ENCODE measurements at places on chromosomes 7 and 10.

DNA sequence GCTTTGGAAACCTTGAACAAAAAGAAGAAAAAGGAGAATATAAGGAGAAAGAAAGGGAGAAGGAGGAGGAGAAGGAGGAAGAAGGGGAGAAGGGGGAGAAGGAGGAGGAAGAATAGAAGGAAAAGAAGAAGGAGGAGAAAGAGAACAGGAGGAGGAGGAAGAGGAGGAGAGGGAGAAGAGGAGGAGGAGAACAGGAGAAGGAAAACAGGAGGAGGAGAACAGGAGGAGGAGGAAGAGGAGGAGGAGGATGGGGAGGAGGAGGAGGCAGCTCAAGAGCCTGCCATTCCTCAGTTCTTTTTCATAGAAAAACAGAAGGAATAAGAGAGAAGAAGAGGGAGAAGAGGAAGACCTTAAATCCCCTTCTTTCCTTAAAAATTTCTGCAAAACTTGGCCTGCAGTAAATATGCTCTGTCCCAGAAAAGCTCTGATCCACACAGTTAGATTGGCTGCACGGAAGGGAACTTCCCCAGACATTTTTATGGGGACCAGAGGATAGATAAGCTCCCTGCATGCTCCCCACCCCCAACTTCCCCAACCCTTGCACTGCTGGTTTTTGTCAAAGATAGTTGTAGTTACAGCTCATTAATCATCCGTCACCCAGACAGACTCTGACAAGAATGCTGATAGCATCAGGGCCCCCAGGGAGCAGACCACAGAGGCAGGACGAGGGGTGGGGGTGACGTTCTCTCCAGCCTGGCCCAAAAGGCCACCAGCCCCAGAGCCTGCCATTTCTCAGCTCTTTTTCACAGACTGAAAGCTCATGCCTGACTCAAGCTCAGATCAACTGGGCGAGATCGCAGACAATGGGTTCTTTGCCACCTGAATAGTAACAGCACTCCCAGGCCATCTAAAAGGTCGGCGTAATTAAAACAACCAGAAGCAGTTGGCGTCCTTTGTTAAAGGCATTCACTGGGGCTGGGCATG, 34.5 kb upstream of the LYZL1 start:
- no peak for DNase-seq

DNA sequence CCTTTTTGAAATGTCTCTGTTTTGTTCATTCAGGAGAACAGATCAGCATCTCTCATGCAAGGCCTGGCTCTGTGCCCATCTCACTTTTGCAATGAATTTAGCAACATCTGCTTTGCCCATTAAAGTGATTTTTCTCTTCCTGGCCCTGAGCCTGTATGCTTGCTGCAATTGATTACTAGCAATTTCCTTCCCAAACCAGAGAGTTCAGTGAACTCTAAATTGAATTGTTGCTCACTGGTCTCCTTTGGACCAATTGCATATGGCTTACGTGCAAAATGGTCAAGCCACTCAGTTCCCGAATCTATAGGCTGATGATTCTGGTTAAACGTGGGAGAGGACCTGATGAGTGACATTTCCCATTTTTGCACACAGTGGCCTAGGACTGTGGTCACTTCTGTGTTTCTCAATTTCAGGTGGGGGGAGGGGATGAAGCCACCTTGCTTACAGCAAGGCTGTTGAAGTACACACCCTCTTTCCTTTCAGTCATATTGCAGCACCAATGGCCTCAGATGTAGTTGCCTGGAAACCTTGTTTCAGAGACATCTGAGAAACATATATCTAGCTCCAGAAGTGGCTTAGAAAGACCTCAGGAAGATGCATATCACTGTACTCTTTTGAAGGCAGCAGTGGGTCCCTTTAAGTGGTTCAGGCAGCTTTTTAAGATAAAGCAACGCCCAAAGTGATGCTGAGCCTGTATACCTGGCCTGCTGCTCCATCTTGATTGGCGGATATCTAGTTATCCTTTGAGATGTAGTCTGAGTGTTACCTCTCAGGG, 201.4 kb downstream of the PTEN start:
- peak; percentile 46 for DNase-seq

GRCh38 chr7:129522088-129522970, 20.0 kb downstream of the SMKR1 start:
- DNase-seq: no peak

GRCh38 chr7:103423467-103424179, 22.4 kb downstream of the SLC26A5 start:
- no peak for DNase-seq

GRCh38 chr7:87934699-87935383, 790 bp downstream of the ADAM22 start:
- DNase-seq: peak; percentile 41

DNA sequence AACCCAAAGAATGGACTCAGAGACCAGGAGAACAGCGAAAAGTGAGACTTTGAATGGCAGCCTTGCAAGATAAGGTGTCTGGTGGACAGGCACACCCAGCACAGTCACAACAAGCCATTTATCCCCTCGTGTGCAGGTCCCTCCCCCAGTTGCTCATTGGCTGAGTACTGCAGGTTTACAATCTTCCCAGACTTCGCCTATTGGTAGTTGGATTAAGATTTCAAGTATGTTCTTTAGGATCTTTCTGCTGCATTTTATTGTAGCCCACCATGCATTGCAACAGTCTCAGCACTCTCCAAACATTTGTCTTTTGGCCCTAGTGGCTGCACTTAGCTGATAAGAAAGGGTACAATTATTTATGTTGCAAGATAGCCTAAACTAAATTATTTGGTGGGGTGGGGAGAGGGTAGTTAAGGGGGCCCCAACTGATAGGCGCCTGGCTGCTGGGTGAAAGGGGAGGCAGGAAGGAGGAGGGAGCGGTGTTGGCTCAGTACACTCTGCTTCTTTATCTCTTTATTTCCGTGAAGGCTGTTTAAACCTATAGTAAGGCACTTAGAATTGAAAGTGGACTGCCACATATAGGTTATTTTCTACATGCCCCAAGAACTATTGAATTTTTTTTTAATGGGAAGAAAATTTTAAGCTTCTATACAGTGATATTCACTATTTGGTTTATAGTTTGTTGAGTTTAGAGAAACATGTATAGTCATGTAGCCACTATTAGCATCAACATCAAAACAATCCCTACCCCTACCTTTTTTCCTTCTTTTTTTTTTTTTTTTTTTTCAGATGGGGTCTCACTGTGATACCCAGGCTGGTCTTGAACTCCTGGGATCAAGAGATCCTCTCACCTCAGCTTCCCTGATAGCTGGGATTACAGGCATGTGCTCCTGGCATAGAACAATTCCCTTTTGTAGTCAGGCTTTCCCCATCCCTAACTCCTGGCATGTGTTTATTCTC, 54.2 kb downstream of the GUSB start:
- no peak for DNase-seq

DNA sequence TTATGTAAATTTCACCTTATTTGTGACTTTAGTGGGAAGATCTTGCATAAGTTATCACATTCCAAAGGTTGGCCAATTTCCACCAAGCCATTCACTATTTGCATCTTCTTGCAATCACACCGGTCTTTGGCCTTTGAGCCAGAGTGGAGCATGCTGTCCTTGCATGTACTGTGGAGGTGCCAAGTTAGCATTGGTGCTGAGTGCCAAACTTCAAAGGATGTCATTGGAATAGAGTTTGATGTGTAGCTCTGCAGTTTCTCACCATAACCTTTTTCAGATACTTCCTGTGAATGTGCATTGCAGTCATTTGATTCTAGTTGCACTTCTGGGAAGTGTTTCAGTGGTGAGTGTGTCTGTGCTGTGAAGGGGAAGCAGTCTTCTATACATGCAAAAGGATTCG, 620.6 kb downstream of the SUGCT start:
- DNase-seq: no peak

DNA sequence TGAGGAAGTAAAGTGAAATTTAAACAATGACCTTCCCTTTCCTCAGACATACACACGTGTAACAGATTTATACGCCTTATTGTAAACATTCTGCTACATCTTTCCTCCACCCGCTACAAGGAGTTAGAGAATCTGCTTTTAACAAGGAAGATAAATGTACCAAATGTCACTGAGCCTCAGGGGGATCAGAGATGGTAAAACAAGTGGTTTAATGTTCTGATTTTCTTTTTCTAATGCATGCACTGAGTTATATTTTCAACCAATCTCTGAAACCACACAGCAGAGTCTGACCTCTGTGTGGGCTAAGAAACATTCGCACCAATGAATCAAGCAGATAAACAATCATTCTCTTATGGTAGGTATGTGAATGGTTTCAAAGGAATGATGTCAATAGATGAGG, 599.5 kb downstream of the ARL4A start:
- DNase-seq: no peak

- DNase-seq: no peak
Observed at GRCh38 chr7:26859720-26860119, 4.7 kb downstream of the SKAP2 start.

DNA sequence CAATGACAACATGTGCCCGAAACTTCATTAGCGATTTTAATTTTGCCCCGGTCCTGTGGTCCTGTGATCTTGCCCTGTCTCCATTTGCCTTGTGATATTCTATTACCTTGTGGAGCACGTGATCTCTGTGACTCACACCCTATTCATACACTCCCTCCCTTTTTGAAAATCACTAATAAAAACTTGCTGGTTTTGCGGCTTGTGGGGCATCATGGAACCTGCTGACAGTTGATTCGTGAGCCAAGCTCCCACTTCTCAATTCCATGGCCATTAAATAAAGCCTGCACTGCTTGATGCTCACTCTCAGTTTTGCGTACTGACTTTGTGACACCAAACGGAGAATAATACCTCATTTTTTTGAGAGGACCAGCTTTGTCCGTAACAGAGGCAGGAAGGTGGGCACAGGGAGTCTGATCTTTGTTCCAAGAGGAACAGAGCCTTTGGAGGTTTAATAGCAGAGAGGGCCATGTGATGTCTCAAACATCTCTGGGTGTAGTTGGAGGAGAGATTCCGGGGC, 3.8 kb upstream of the ADAMTS14 start:
- no peak for DNase-seq

DNA sequence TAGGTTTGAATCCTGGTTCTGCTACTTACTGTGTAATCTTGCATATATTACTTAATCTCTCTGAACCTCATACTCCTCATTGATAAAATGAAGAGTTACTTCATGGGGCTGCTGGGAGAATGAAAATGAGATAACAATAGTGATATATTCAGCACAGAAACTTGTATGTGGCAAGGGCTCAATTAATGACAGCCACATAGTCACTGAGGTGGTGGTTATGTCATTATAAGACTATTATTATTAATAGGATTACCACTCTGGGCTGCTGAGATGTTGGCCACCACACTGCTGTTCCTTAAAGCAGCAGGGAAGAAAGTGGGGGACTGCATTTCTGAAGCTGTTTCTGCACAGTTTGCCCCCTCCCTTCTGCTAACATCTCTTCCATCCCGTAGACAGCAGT, 100.4 kb upstream of the PDLIM1 start:
- DNase-seq: no peak

DNA sequence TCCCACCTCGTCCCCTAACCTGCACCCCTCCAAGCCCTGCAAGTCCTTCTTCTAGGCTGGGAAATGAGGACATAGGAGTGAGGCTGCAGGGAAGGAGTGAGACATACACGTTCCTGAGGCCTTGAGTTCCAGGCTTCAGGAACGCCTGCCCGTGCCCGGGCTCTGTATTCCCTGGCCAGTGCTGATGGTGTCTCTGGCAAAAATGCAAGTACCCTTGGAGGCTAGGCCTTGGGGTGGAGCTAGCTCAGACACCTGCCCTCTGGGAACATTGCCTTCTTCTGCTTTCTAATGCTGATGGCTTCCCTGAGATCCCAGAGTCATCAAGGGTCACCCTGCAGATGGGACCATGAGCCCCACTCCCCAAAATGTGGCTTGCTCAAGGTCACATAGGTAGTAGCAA, 76.0 kb downstream of the GRK5 start:
- DNase-seq: no peak

- no peak for DNase-seq
Observed at GRCh38 chr10:132590752-132591121, 53.1 kb downstream of the INPP5A start.

DNA sequence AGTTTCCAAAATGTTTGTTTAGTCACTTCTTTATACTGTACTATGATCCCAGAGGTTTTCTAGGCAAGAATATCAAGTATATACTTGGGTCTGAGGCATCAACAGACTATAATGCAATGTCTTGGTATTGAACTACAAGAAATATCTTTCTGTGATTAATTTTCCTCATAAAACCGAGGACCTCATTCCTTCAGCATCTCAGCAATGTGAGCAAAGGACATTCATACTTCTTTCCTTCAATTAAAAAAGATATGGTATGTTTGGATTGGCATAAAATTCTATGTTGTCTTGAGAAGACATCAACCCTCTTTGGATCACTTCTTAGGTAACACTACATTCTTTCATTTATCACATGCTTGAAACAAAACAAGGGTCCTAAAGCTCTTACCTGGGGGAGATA, 524.5 kb downstream of the PHTF2 start:
- DNase-seq: no peak

- no peak for DNase-seq
Observed at GRCh38 chr7:28645866-28646265, 233.5 kb downstream of the CREB5 start.

GRCh38 chr10:77635402-77636227, 2.0 kb downstream of the KCNMA1 start:
- no peak for DNase-seq
